ENCODE measurements at places on chromosomes 13 and 19. TPM values are rescaled to one million over a fixed set of nuclear protein-coding genes. Genes with fewer than 3 reads are reported as not detected.

GRCh38 chr13:58620176-58620575 is 988.6 kb downstream of the PCDH17 start:
- no peak for DNase-seq

- no peak for DNase-seq
Observed at GRCh38 chr13:79360095-79360494, 46.0 kb downstream of the RBM26 start.

DNA sequence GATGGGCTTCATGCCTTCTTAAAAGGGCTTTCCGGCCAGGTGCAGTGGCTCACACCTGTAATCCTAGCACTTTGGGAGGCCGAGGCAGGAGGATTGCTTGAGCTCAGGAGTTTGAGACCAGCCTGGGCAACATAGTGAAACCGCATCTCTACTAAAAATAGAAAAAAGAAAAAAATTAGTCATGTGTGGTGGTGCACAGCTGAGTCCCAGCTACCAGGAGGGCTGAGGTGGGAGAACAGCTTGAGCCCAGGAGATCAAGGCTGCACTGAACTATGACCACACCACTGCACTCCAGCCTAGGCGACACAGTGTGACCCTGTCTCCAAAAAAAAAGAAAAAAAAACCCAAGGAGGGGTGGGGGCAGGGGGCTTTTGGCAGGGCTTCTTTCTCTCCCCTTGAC is 7.2 kb downstream of the CARS2 start:
- DNase-seq, result no peak

- DNase-seq, result no peak
Observed at GRCh38 chr13:96200810-96201209, 110.9 kb downstream of the HS6ST3 start.

- no peak for DNase-seq
Observed at GRCh38 chr13:109385242-109385560, 401.2 kb downstream of the IRS2 start.

DNA sequence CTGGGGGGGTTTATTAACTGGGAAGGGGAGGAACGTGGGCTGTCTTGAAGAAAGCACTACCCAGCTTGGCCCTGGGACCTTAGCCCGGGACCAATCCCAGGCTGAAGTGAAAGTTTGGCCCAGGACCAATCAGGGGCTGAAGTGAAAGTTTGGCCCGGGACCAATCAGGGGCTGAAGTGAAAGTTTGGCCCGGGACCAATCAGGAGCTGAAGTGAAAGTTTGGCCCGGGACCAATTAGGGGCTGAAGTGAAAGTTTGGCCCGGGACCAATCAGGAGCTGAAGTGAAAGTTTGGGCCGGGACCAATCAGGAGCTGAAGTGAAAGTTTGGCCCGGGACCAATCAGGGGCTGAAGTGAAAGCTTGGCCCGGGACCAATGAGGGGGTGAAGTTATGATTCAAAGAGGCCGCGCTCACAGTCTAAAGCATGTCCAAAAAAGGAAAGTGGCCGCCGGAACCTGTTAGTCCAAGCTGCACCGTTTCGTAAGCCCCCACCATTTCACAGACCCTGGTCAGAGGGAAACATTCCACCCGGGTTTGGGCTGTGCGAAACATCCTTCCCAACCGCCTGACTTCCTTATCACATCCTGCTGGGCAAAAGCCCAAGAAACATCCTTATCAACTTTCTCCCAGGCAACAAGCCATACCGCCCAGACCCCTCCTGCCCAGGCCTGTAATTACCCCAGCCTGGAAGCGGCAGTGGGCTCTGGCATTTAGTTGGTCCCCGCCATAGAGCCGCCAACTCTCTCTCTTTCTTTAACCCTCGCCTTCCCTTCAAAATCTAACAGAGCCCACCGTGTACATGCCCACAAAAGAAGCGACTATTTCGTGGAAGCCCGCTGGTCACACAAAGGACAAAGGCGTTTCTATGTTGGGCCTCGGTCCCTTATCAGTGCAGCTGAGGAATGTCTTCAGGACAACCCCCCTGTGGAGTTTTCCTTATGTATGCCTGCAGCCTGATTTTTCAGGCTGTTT is 1.1 kb downstream of the ZNF850 start:
- DNase-seq, result no peak

PEAK3 gene
- 0.34 TPM for polyA plus RNA-seq
